ENCODE measurements at places on chromosomes 1 and 21. TPM values are rescaled to one million over a fixed set of nuclear protein-coding genes. Genes with fewer than 3 reads are reported as not detected.

PLEKHO1 gene
- 65.6 TPM for total RNA-seq

KLF17 gene
- total RNA-seq = not detected

F3 gene
- not detected for total RNA-seq

AGBL4 gene
- not detected for total RNA-seq

GRCh38 chr1:108533351-108534083 is 26.4 kb upstream of the EEIG2 start:
- no peaks in the 10 kb centered on the region for H3K36me3 ChIP-seq
- H3K27me3 ChIP-seq = peaks cover 19% of the 10 kb centered on the region
- H3K4me3 ChIP-seq = no peak overlapping the region

- DNase-seq = no peak
- peak overlapping the region; percentile 92 for H3K27ac ChIP-seq
- H3K4me3 ChIP-seq = peak overlapping the region; percentile 86
- peaks cover 70% of the 10 kb centered on the region for H3K4me1 ChIP-seq
These were observed 1.3 kb downstream of the LY9 start for GRCh38 chr1:160797271-160797709.

DNA sequence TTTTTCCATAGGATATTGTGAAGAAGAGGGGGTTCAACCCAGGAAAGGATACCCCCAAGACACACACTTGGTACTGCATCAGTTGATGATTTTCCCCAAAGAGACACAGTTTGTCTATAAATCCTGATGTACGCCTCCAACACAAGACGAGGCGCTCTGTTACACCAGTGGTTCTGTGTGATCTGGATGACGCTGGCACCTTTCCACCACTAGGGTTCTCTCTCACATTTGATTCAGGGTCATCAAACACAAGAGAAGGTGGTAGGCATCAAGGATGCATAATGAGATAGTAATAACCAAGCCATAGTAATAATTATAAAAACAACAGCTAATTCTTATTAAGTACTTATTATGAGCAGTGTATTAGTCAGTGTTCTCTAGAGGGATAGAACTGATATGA is 508.8 kb upstream of the ZP4 start:
- H3K36me3 ChIP-seq = no peaks in the 10 kb centered on the region
- no peak for DNase-seq
- H3K4me1 ChIP-seq = no peaks in the 10 kb centered on the region
- H3K27ac ChIP-seq = no peak overlapping the region
- H3K4me3 ChIP-seq = no peak overlapping the region
- no peaks in the 10 kb centered on the region for H3K27me3 ChIP-seq

- no peak overlapping the region for H3K27ac ChIP-seq
- peaks cover 44% of the 10 kb centered on the region for H3K27me3 ChIP-seq
- H3K36me3 ChIP-seq = no peaks in the 10 kb centered on the region
- peaks cover 15% of the 10 kb centered on the region for H3K4me1 ChIP-seq
These were observed 20.6 kb downstream of the ESPN start for GRCh38 chr1:6445062-6445763.

- H3K4me1 ChIP-seq = peaks cover 17% of the 10 kb centered on the region
- no peak for DNase-seq
- H3K27ac ChIP-seq = no peak overlapping the region
- no peak overlapping the region for H3K4me3 ChIP-seq
- no peaks in the 10 kb centered on the region for H3K27me3 ChIP-seq
These were observed 73.2 kb downstream of the AK5 start for GRCh38 chr1:77355010-77355409.

DNA sequence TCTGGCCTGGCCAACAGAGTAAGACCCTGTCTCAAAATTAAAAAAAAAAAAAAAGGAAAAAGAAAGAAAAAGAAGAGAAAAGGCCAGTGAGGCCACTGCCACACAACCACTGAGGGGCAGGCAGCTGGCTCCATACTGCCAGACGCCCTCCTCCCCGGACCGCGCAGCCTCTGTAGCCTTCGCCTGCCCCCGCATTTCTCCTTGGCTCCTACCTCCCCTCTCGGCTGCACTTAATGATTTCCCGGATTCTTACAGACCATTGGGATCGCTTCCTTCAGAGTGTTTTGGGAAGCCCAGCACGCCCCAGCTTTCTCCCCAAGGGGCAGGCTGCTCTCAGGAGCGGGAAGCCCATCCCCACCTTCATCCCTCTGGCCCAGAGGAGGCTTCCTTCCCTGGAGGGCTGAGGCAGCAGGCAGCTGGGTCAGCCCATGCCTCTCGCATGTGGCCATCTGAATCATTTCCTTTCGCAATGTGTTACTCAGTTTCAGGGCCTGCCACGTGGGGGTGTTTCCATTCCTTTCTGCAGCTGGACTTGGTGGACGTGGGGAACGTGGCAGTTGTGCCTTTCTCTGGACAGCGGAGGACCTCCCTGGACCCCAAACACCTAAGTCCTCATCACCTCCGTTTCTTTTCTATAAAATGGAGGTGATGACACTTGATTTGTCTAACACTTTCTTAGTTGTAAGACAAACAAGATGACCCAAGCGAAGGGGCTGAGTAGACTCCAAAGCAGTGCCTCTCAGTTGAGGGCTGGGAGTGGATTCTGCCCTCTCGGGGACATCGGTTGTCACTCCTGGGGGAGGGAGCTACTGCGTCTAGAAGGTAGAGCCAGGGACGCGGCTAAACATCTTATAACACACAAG is 2.3 kb downstream of the SLC2A5 start:
- H3K36me3 ChIP-seq = no peaks in the 10 kb centered on the region
- no peak for DNase-seq
- no peak overlapping the region for H3K27ac ChIP-seq
- peaks cover 8% of the 10 kb centered on the region for H3K4me1 ChIP-seq
- peaks cover 13% of the 10 kb centered on the region for H3K27me3 ChIP-seq
- no peak overlapping the region for H3K4me3 ChIP-seq

DNA sequence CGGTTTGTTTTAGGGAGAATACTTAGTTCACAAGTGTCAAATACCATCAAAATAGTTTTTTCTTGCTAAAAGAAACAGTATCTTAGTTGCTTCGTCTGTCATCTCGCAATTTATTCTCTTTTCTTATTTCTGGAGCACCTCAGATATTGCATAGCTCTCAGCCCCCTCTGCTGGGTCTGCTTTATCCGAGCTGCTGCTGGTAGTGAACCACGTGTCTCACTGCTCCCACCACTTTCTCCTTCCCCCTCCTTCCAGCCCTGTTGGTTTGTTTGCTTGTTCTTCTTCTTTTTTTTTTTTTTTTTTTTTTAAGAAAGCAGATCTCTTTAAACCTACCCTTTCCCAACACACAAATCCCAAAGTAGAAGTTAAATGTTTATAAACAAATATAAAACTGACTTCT is 170.8 kb downstream of the EDEM3 start:
- H3K36me3 ChIP-seq = no peaks in the 10 kb centered on the region
- no peaks in the 10 kb centered on the region for H3K4me1 ChIP-seq
- H3K4me3 ChIP-seq = no peak overlapping the region
- DNase-seq = no peak
- H3K27me3 ChIP-seq = peaks cover 2% of the 10 kb centered on the region

DNA sequence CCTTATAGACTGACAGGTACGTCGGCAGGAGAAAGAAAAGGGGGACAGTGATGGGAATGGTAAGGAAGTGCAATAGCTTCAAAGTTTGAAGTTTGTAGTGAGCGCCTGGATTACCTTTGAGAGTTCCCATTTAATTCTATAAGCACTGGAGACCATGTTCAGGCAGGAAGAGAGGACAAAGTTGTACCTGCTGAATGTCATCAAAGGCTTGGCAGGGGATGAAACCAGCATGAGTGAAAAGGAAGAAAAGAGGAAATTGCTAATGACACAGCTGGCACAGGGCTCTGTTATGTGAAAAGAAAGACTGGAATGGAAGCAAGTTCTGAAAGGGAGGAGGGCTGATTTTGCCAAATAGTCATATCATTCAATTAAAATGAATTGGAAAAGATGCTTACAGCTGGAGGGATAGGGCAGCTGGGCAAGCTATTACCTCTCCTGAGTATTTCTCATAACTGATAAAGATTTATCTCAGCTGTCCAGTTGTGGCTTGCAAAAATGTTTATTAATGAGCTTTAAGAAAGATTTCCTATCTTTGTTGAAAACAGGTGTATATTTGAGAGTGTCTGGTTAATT is 109.2 kb downstream of the HMCN1 start:
- no peak for DNase-seq
- no peak overlapping the region for H3K27ac ChIP-seq
- no peaks in the 10 kb centered on the region for H3K27me3 ChIP-seq
- H3K4me3 ChIP-seq = no peak overlapping the region
- H3K36me3 ChIP-seq = no peaks in the 10 kb centered on the region
- no peaks in the 10 kb centered on the region for H3K4me1 ChIP-seq

DNA sequence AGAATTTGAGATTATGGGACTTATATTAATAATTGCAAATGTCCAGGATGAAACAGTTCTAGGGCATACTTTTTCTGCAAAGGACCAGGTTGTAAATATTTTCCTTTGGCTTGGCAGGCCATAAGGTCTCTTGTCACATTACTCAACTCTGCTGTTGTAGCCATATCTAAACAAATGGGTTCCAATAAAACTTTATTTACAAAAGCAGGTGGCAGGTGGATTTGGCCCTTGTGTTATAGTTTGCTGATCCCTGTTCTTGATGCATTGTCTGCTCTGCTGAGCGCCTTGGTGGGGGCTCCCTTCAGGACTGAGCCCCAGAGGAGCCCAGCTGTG is 258.5 kb downstream of the FOXD2 start:
- H3K27ac ChIP-seq = no peak overlapping the region
- no peak for DNase-seq
- no peaks in the 10 kb centered on the region for H3K36me3 ChIP-seq
- no peaks in the 10 kb centered on the region for H3K4me1 ChIP-seq
- H3K27me3 ChIP-seq = no peaks in the 10 kb centered on the region
- no peak overlapping the region for H3K4me3 ChIP-seq

- H3K27ac ChIP-seq = no peak overlapping the region
- H3K27me3 ChIP-seq = no peaks in the 10 kb centered on the region
- H3K4me1 ChIP-seq = no peaks in the 10 kb centered on the region
- no peak overlapping the region for H3K4me3 ChIP-seq
These were observed 176.2 kb upstream of the PRMT6 start for GRCh38 chr1:106880226-106880625.

GRCh38 chr1:30320581-30320890 is 402.8 kb downstream of the MATN1 start:
- no peaks in the 10 kb centered on the region for H3K4me1 ChIP-seq
- H3K4me3 ChIP-seq = no peak overlapping the region
- peaks cover 4% of the 10 kb centered on the region for H3K27me3 ChIP-seq
- no peak overlapping the region for H3K27ac ChIP-seq

DNA sequence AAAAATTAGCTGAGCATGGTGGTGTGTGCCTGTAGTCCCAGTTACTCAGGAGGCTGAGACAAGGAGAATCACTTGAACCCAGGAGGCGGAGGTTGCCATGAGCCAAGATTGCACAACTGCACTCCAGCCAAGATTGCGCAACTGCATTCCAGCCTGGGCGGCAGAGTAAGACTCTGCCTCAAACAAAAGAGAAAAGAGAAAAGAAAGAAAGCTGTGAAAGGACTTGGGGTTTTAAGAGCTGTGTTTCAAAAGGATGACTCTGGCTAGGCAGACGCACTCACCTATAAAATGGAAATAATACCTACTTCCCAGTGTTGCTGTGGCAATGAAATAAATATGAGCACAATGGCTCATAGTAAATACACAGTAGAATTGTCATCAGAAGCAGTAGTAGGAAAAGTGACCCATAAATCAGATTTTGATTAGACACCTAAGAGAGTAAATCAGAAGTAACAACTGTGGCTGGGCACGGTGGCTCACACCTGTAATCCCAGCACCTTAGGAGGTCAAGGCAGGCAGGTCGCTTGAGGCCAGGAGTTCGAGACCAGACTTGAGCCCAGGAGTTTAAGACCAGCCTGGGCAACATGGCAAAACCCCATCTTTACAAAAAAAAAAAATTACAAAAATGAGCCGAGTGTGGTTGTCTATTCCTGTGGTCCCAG is 45.9 kb upstream of the PUM1 start:
- H3K4me3 ChIP-seq = no peak overlapping the region
- H3K4me1 ChIP-seq = no peaks in the 10 kb centered on the region
- DNase-seq = no peak
- no peak overlapping the region for H3K27ac ChIP-seq
- no peaks in the 10 kb centered on the region for H3K36me3 ChIP-seq
- H3K27me3 ChIP-seq = peaks cover under 1% of the 10 kb centered on the region

DNA sequence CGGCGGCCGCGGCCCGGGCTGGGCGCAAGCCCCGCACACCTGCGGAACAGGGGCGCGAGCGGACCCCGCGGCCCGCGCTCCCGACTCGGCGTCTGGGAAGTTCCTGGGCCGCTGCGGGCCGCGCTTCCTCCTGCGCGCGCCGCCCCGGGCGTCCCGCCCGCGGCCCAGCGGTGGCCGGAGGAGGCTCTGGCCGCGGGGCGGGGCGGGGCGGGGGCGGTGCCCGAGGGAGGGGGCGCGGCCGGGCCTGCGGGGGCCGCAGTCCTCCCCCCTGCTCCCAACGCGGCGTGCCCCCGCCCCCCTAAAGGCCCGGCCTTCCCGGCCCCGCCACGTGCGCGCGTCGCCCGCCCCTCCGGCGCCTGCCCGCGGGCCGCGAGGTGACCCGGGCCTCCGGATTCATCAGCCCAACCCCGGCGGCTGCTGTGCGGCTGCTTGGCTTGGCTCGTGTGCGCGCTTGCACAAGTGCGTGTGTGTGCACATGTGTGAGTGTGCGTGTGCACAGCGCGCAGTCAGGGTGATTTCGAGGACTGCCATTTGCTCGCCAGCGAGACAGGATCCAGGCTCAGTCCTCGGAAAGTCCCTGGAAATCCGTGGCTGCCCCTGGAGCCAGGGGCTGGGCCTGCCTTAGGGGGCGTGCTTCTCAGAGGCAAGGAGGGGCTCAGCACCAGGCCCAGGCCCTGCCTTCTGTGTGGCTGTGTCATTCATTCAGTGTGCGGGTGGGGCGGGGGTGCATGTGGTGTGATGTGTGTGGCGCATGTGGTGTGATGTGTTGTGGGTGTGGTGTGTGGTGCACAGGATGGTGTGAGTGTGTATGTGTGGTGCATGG is at the start of gene C2CD2:
C2CD2 (minus strand) TSS at position 188 of the 823 bp plus-strand sequence. CDS start 370 bp downstream, outside the sequence.
- peaks cover 22% of the 10 kb centered on the region for H3K27me3 ChIP-seq
- peak within 1 kb of the TSS; percentile 40 for H3K4me3 ChIP-seq
- DNase-seq = no peak
